AG04450 (cell line): ENCODE measurements at places on chromosomes 6 and 20.

- no peak for DNase-seq
Measured at GRCh38 chr6:36247693-36248092, 22.2 kb upstream of the PNPLA1 start.

DNA sequence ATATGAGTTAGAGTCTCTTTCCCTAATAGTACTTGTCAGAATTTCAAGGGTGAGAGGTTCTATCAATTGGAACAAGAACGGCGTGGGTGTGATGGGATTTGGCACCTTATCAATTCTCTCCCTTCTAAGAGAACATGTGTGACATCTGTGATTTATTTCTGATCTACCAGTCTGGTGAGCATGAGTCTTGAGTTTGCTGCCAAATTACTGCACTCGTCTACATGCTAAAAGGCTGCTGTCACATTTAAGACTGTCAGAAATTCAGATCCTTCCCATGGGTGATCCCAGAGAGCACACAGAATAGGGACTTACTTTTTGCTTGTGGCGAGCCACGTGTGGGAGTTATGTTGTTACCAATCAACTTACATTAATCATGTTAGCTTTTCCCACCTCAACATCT lies 370.2 kb upstream of the SASH1 start:
- no peak for DNase-seq

DNA sequence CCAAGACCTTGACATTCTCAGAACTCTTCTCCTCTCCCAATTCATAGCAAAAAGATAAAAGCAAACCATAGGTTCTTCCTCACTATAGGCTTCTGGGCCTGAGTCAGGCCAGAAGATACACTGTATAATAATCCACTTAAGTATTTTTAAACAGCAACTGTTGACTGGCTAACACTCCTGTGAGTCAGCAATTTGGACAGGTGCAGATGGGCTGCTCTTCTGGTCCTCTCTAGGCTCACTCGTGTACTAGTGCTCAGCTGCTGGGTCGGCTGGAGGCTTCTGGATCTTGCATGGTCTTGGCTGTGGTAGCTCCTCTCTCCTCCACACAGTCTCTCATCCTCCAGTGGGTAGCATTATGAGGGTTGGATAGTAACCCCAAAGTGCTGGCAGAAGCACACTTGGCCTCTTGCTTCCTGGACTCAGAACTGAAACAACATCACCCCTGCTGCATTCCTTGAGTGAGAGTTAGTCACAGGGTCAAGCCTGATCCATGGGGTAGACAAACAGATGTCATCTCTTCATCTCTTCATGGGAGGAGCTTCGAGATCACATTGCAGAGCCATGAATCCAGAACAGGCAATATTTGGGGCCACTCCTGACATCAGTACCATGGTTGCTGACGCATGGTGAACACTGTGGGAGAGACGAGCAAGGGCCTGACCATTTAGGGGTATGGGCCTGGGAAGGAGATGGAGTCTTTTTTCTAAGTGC lies 86.9 kb downstream of the C6orf118 start:
- DNase-seq: no peak

GRCh38 chr20:41412324-41413120 lies 45.9 kb upstream of the EMILIN3 start:
- DNase-seq: no peak

DNA sequence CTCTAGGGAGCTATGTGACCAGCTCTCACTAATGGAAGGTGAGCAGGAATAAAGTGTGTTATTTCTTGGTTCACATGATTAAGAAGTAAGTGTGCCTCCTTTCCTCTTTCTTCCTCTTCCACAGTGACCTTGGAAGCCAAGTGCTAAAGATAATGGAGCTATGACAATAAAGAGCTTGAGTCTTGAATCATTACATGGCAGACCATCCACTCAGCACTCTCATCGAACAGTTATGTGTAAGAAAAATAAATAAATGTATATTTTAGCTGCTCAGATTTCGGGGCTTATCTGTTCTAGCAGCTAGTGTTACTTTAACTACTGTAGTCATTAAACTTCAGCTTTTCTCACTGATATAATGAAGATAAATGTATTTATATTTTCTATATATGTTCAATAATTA lies 72.9 kb downstream of the HDGFL1 start:
- no peak for DNase-seq

- no peak for DNase-seq
Measured at GRCh38 chr6:56716229-56716628, 73.5 kb upstream of the DST start.

- DNase-seq: no peak
Measured at GRCh38 chr20:31551163-31552081, 37.2 kb downstream of the HM13 start.

DNA sequence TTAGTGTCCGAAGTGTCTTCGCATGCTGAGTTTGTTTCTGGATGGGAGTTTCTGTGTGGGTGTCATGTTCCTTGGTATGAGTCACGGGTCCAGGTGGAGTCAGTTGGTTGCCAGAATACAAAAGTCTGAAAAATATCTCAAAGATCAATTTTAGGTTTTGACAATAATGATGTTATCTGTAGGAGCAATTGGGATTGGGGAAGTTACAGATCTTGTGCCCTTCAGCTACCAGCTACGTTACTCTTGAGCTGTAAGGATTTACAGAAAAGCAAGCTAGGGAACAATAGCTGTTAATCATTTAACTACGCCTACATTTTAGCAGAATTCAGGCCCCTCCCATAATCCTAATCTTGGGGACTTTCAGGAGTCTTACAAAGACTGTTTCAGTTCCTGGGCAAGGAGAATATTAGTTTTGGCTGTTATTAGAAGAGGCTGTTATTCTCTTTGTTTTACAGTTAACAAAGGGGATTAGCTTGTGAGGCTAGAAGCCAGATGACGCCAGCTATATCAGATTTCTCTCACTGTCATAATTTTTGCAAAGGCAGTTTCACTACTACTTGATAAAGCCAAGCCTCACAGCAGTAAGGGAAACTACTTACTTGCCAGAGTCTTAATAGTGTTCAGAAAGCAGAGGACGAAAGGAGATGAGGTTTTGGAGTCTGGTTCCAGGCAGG lies 15.4 kb upstream of the SLC22A16 start:
- no peak for DNase-seq

- no peak for DNase-seq
Measured at GRCh38 chr20:39961637-39962244, 727.3 kb downstream of the MAFB start.

DNA sequence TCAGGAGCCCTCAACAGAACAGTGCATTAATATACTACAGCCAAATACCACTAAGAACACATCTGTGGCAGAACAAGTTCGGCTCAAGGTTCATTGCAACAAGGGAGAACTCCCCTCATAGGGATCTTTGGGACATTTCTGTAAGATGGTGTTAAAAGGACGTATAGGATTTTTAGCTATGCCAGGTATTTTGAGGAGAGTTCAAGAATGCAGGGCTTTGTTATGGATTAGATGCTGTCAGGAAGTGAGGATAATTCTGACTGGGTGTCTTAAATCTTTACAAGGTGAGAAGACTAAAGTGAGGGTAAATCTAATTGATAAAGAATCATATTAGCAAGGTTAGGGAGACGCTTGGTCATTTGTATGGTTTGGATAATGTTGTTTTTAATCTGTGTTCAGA lies 83.7 kb upstream of the AHI1 start:
- DNase-seq: no peak

GRCh38 chr20:25252686-25253421 lies 5.0 kb downstream of the PYGB start:
- DNase-seq: no peak

DNA sequence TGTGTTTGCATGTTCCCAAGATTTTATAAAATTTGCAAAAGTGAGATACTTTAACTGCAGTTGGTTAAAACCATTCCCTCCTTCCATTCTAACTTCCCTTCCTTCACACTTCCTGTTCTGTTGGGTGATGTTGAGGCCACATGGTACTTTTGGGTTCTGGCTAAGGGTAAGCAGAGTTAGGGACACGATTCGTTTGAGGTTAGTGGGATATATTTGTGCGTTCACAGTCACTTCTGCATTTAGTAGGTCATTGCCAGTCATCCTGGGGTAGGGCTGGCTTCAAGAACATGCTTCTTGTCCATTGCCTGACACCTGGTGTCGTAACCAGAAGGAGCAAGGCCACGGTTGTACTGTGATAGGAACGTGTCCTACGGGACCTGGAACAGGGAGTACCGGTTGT lies 340.1 kb downstream of the ZFAND3 start:
- no peak for DNase-seq

DNA sequence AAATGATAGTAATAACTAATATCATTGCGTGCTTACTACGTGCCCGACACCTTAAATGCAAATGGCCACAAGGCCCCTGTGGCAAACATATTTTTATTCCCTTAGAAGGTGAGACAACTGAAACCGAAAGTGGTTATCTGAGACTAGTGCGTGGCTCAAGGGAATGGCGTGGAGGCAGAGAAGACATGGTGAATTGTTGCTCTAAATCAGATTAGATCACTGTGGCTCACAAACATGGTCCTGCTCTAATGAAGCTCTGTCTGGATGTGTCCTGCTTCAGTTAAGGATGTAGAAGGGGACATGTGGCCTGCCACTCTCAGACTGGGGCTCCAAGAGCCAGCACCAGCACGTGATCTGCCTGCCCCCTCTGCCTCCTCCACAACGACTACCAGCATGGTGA lies 124.2 kb upstream of the GMDS start:
- DNase-seq: no peak

- no peak for DNase-seq
Measured at GRCh38 chr6:26121141-26122004, 34.1 kb downstream of the HFE start.

DNA sequence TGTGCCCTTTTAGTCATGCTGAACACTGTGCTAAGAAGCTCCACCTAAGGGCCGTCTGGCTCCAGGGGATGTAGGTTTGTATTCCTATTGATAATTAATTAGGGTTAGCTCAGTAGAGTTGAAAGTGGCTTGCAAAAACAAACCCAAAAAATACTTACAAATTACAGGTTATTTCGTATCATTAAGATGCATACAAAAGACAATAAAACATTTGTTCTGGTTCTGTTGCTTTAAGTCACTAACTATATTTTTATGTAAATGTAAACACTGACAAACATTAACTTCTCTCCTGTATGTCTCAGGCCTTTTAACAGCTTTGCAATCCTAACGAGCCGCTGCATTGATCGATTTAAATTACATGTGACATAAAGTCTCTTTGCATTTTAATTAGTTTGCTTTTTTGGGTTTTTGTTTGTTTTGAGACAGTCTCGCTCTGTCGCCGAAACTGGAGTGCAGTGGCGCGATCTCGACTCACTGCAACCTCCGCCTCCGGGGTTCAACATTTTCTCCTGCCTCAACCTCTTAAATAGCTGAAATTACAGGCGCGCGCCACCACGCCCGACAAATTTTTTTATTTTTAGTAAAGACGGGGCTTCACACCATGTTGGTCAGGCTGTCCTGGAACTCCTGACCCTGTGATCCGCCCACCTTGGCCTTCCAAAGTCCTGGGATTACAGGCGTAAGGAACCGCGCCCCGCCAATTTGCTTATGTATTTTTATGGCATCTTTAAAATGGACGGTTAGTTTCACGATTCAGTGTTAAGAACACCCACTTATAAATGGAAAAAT lies 110.9 kb downstream of the HFE start:
- no peak for DNase-seq

DNA sequence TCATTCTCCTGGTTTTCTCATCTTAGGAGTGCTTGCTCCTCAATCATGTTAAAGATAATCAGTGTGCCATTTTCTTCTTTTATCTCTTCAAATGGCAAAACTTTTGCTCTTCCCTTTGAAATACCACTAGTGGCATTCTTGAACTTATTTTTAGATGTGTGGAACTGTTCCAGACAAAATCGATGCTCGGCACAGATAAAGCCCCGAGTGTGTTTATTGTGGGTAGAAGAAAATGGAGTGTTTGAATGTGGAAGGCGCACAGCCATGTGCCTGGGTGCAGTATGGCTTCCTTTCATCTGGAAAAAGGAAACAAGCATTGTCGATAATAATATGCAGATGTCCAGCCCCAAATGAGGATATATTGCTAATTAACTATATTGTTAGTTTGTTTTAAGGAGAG lies 42.4 kb downstream of the ISM1 start:
- DNase-seq: no peak

GRCh38 chr20:23086056-23086566 lies at the start of gene CD93:
CD93 (minus strand) TSS chr20:23086324; CDS start chr20:23086192, 132 bp downstream.
- DNase-seq: no peak

DNA sequence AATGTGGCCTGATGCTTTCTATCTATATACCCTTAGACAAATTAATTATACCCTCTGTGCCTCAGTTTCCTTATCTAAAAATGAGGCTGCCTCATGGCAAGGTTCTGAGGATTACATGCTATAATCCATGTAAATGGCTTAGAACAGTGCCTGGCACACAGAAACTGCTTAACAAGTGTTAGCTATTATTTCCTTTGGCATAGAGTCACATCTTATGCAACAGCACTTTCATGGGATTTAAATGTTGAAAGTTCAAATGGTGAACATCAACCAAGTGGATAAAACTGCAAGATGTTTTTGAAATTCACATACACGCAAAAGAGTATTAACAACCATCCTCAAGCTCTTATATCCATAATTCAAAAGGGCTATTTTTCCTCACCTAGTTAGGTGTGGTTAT lies 202.8 kb upstream of the JAG1 start:
- DNase-seq: no peak

- no peak for DNase-seq
Measured at GRCh38 chr6:5710936-5711335, 295.8 kb downstream of the NRN1 start.

DNA sequence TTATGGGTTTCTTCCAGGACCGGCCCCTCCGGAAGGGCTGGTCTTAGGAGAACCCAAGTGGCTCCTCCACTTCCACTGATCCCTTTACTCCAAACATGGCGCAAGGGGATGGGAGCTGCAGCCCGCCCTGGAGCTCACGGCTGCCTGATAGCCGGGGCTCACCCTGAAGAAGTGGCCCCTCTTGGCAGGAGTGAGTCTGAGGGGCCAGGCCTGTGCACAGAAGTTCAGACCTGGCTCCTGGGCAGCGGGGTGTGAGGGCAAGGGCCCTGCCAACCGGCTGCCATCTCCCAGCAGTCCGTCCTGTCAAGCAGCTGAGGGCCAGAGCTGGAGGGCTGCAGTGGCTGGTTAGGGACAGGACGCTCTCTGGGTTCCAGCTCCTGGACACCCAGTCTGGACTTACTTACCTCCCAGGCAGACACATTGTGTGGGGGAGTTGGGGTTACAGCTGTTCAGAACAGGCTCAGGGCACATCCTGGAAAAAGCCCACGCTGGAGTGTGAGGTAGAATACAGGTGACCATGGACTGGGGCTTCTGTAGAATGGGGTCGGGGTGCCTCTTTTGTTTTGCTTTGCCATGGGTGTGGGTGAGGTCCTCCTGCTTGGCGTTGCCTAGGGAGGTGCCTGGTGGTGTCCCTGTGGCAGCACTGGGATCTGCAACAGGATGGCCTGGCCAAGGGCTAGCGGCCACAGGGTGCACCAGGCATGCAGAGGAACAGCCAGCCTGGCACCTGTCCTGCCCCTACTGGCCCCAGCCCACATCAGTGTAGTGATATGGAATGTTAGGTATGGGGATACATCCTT lies 88.4 kb downstream of the ASXL1 start:
- no peak for DNase-seq

- DNase-seq: no peak
Measured at GRCh38 chr6:152474354-152474753, 162.8 kb downstream of the SYNE1 start.

DNA sequence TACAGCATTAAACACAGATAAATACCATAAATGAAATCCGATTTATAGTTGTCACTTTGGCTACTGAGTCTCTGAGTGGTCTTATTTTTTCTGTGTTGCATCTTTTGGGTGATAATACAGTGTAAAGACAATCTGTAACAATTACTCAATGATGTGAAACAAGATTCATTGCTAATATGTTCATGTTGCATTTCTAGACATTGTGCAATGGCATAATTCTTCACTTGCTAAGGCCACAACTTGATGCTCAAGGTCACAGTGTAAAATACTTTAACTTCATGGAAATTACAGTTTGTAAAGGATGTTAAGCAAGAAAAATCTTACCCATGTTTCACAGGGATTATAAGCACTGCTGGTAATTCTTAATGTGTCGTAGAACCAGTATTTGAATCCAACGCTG lies 74.9 kb upstream of the SMLR1 start:
- DNase-seq: no peak
